ENCODE measurements at places on chromosomes 11 and 22.

GRCh38 chr11:70524096-70524922, 126.0 kb downstream of the CTTN start:
- no peak for DNase-seq

- DNase-seq, result no peak
Measured at GRCh38 chr11:93123351-93123898, 74.4 kb downstream of the SLC36A4 start.

DNA sequence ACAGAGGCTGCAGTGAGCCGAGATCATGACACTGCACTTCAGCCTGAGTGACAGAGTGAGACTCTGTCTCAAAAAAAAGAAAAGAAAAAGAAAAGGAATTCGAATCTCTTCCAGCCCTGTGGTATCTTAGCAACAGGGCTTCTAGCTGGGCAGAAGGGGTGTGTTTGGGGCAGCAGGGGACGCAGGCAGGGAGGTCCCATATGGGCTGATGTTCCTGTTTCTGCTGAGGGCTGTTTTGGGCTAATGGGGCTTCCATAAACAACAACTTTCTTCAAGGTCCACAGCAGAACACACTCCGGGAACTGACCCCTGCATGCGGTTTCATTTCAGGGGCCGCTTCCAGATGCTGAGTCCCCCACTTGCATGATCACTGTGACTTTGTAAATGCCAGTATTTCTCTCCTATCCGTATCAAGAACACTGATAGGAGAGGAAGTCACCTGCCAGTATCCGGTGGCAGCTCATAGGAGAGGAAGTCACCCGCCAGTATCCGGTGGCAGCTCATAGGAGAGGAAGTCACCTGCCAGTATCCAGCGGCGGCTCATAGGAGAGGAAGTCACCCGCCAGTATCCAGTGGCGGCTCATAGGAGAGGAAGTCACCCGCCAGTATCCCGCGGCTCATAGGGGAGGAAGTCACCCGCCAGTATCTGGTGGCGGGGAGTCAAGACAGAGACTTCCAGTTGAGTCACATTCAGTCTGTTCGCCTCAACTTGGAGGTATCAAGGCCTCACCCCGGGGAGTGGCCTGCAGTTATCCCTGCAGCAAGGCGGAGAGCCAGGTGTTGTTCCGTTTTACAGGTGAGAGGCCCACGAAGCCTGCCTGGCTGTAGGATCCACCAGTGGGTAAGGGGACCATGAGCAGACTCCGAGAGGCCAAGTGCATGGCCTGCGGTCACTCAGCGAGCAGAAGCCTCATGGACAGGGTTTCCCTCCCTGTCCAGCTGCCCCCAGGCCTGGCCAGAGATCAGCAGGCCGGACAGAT, 8.3 kb upstream of the FGF19 start:
- no peak for DNase-seq

DNA sequence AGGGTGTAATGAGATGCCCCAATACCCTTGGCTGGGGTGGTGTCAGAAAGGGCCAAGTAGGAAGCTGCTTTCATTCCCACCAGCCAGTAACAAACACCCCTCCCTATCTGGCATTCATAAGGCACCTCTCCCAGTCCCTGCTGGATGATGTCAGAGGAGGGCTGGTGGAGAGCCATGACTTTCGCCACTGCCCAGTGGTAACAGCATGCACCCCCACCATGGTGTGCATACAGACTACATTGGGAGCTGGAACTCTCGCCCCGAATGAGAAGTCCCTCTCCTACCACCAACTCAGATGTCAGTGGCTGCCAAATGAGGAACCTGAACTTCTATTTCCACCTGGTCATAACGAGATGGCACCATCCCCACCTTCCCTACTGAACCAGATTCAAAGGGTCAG, 73.3 kb downstream of the SGSM3 start:
- no peak for DNase-seq

DNA sequence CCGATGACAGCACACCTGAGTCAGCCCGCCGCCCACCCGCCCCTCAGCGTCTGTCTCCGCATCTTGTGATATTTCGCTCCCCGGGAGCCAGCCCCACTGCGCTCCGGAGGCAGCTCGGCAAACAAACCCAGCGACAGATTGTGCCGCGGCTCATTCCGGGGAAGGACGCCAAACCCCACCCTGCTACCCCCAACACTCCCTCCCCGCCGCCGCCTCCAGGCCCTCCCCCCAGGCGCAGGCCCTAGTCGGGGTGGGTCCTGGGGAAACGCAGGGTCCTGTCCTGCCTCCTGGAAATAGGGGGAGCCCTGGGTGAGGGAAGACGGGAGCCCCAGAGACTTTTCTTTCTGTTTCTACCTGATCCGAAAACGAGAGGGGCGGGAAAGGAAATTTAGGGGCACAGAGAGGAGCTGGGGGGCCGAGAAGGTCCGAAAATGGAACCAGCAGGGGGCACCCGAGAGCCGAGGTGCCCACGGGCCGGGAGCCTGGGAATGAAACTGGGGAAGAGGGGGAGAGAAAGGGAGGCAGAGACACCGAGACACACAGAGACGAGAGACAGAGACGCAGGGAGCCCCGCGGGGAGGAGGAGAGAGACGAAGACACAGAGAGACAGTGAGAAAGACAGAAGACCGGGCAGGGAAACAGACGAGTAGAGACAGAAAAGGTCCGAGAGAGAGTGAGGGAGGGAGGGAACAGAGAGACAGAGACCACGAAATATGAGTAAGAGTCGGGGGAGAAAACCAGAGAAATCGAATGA, 1.7 kb upstream of the RTN4RL2 start:
- DNase-seq, result no peak

- no peak for DNase-seq
Measured at GRCh38 chr22:41709341-41709740, 10.0 kb downstream of the MEI1 start.

DNA sequence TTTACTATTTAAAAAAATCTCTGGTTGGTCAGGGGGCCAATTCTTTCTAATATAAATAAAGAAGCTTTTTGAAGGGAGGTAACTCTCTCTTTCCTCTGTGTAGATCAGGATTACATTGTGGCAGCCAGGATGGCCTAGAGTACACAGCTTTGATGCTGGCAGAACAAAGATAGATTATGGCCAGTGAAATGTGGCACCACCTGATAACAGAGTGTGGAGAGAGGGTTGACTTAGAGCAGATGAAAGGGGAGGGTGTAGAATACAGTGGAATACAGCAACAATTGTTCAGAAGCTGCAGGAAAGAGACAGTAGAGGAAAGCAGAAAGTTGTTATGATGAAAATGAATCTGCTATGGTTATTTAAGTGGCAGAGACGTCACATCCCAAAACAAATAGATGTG, 99.0 kb downstream of the FAR1 start:
- no peak for DNase-seq

- no peak for DNase-seq
Measured at GRCh38 chr11:74226907-74227306, 55.8 kb downstream of the PPME1 start.

- DNase-seq, result no peak
Measured at GRCh38 chr11:31972623-31973022, 118.3 kb upstream of the RCN1 start.

GRCh38 chr11:44310463-44311272, 729 bp upstream of the ALX4 start:
- no peak for DNase-seq

DNA sequence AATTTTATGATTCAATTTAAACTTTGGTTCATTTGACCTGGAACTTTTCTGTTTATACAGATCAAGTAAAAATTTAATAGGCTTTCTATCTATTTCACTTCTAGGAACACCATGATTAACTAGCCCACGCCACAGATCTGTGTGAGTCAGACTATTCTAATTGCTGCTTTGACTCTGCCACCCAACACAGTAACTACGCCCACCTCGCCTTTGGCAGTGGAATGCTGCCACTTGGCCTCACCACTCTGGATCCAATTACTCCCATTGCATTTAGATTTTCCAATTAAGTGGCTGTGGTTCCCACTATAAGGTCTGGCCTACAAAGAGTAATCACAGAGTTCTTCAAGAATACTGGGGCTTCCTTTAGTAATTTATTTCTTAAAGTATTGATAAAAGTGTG, 46.6 kb upstream of the LIN7C start:
- no peak for DNase-seq

DNA sequence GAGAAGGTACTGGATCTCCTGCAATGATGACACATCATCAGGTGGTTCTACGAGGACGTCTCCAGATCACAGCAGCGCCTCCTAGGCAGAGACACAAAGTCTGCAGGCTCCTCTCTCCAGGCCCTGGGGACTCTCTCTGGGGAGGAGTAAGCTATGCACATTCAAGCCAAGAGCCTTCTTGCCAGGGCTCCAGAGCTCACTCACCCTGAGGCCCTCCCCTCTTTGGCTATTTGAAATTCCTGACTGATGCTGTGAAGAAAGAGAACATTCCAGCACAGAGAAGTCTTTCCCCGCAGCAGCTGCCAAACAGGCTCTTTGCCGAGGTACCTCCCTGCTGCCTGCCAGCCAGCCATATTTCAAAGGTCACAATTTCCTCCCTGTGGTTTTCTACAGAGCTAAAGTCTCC, 204.9 kb downstream of the CSNK2A3 start:
- peak; percentile 79 for DNase-seq

GRCh38 chr11:116888024-116888423, 50.6 kb upstream of the APOA1 start:
- no peak for DNase-seq

Measured in AG09309 (cell line).